ENCODE measurements at places on chromosomes 6 and 20.
A peak's percentile ranks its signal among the peaks of the same experiment; 100 is the strongest.

GRCh38 chr6:6407071-6407741 lies 86.7 kb upstream of the F13A1 start:
- DNase-seq = no peak

DNA sequence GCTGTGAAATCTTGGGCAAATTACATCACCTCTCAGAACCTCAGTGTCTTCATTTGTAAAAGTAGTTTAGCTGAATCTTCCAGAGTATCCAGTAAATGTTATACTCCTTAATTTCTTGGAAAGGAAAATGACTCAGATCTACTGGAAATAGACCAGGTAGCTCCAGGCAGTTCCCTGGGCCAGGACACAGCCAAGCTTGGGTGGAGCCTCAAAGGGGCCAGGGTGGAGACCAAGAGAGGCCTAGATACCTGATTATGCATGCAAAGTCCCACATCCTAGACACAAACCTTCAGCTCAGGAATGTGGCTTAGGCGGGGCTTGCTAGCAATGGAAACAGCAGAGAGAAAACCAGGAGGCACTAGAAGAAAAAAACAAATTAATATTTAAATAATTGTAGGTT lies 272.8 kb downstream of the MAFB start:
- DNase-seq = no peak

- no peak for DNase-seq
Observed at GRCh38 chr6:42860481-42860880, 18.9 kb upstream of the RPL7L1 start.

DNA sequence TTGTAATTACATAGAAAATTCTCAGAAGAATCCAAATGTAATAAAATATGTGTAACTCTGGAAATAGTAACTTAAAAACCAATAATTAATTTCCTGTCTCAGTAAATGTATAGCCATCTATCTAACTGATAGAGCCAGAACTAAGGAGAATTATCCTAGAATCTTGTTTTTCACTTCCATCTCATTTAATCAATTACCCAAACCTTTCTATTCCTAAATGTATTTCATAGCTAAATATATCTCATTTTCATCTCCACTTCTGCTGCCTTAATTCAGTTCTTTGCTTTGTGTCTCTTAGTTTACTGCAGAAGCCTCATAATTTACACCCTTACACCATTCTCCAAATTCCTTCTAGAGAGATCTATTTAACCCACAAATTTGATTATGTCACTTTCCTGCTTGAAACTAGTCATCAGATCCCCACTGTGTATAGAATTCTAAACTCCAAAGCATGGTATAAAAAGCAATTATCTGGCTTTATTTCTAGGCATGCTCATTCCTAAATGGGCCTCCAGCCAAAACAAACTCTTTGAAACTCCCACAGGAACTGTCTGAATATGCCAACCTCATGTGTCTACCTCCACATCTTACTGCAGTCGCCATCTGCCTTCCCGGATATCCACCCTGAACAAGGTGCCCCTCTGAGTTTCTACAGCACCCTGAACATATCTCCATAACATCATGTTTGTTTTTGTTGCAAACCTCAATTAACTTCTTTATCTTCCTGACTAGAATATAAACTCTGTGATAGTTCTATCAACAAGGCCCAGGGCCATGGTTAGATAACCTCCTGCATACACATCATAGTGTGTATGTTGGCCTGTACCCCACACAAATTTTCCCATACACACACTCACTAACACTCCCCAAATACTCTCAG lies 70.5 kb upstream of the ADTRP start:
- no peak for DNase-seq

DNA sequence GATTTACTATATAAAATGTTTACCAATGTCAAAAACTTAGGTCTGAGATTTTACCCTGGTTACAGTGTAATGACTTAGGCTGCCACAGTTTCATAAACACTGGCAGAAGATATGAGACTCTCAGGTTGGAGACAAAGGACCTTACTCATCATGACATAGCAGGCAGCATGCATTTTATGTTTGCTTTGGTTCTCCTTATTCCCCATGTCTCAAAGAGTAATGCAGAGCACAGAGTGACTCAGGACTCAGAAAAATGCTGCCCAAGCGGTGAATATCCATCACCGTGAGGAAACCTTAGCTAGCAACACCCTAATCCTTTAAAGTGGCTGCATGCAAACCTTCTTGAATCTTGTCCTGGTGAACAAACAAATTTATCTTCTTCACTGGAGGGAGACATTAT lies 112.1 kb upstream of the EYS start:
- no peak for DNase-seq

GRCh38 chr20:60132162-60132826 lies 174.1 kb downstream of the CDH26 start:
- no peak for DNase-seq

- no peak for DNase-seq
Observed at GRCh38 chr6:157557559-157557958, 176.6 kb downstream of the ZDHHC14 start.

DNA sequence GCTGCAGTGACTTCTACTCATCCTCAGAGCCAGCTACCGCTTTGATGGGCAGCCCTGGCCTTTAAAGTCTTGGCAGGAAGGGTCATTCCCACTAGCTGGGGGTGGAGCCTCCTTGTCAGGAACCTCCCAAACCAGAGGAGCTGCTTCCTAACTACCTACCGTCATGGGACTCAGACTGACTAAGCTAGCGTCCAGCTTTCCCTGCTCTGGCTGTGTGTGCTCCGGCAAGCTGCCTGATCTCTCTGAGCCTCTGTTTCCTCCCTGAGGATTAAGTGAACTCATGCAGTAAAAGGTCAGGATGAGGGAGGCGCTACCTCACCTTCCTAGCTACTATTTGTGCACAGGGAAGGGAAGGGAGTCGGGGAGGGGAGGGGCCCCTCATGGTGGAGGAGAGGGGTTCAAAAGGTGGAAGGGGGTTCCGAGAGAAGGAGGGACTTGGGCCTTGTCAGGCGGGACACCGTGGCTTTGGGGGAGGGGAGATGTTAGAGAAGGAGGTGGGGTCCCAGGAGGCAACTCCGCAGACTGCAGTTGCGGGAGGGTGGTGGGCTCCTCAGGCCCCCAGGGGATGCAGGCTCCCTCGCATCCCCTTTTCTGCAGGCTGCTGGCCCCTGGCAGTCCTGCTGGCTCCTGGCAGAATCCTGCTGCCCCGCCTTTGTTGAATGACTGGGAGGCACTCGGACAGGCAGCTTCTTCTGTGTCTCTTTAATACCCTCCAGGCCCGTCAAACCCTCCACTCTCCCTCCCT lies 9.8 kb downstream of the DUSP15 start:
- peak; percentile 68 for DNase-seq

GRCh38 chr20:33391722-33392415 lies 9.4 kb downstream of the CDK5RAP1 start:
- no peak for DNase-seq

DNA sequence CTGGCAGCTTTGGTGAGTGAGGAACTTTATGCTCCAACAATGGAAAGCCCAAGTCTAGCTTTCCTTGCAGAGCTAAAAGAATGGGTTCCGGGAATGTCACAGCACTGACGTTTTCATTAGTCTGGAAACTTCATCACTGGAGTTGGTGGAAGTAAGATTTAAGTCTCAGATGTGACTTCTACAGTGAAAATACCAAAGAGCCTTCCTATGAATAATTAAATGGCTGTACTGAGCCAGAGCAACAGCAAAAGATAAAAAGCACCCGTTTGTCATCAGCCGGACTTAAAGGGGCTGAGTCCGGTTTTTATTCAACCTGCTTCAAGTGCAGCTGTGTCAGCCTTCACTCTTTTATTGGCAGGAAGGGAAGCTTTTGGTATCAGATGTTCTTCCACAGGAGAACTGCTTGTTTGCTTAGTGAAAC lies 46.5 kb upstream of the SHLD1 start:
- DNase-seq = no peak

DNA sequence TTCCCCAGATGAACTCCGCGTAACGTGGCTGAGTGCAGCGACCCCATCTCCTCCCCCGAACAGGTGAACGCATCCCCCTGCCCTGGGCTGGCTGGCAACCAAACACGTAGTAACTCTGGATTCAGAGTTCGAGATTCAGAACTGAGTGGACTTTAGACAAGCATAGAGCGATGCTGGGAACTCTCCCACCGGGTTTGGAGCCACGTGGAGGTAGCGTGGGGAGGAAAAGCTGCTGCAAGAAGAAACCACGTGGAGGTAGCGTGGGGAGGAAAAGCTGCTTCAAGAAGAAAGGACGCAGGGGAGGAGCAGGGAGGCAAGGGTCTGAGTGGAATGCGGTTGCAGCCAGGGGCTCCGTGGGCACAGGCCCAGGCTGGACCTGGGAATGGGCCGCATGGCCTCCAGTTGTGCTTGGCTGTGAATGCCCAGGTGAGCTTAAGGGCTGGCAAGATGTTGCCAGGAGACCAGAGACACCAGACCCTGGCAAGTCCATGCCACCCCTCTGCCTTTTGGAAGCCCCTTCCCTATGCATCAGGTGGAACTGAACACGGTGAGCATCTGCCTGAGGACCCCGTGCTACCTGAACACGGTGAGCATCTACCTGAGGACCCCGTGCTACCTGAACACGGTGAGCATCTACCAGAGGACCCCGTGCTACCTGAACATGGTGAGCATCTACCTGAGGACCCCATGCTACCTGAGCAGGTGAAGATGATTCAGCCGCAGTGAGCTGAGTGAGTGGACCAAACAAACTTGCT lies 118.0 kb upstream of the FRMD1 start:
- no peak for DNase-seq

GRCh38 chr20:23643659-23644058 lies 5.9 kb upstream of the CST3 start:
- no peak for DNase-seq

- DNase-seq = peak; percentile 39
Observed at GRCh38 chr6:129863664-129864063, 2.5 kb upstream of the TMEM244 start.

- DNase-seq = no peak
Observed at GRCh38 chr6:11042750-11043377, 1.2 kb downstream of the ELOVL2 start.

DNA sequence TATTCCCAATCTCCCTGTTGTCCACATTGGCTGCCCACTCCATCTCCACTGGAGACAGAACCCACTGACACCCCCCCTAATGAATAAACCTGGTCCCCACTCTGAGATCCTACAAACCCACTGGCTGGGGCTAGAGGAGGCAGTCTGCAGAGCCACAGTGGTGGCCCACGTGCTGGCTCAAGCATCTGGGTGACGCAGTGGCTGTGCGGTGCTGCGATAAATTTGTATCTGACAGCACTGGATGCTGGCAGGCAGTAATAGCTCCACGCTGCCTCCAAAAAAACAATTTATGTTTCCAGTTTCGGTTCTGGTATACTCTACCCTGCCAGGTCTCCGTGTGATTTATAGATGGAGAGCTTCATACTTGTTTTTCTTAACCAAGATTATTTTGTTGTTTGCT lies 87.1 kb upstream of the SYNDIG1 start:
- DNase-seq = no peak

DNA sequence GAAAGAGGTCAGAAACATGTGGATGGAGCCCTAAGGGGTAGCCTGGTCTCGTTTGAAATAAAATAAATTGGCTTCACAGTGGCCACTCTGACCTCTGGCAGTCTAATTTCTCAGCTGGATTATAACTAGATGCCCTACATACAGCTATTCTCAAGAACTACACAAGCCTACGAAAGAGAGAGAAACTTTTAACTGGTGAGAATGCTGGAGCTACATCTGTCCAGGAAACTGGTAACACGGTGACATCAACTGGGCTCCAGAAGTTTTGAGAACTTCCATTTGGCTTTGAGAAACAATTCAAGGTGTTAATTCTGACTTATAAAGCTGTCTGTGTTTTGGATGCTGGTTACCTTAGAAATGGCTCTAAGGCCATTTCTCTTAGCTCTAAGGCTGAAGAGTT lies 187.3 kb upstream of the TENT5A start:
- no peak for DNase-seq

- peak; percentile 83 for DNase-seq
Observed at GRCh38 chr6:4155848-4156466, 20.6 kb upstream of the ECI2 start.

GRCh38 chr6:71476371-71476770 lies 187.8 kb downstream of the OGFRL1 start:
- no peak for DNase-seq

- no peak for DNase-seq
Observed at GRCh38 chr6:163731215-163732013, 316.9 kb downstream of the QKI start.

DNA sequence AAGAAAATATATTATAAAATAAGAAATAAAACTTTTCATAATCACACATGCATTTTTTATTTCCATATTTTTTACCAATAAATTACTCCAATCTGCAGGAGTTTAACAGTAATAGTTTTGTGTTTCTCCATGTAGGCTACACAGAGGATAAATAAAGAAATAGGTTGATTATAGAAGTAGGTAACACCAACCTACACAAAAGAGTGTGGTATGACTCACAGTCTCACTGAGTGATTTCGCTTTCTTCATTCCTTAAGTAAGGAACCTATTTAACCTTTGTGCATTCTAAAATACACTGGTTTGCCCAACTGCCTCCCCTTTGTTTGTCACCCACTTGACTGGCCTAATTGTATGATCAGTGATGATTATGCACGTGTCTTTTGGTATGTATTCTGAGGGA lies 244.2 kb upstream of the RIMS1 start:
- no peak for DNase-seq

- DNase-seq = peak; percentile 62
Observed at GRCh38 chr6:142886431-142887170, 58.4 kb downstream of the HIVEP2 start.

- DNase-seq = no peak
Observed at GRCh38 chr6:100670056-100670455, 205.3 kb upstream of the SIM1 start.

DNA sequence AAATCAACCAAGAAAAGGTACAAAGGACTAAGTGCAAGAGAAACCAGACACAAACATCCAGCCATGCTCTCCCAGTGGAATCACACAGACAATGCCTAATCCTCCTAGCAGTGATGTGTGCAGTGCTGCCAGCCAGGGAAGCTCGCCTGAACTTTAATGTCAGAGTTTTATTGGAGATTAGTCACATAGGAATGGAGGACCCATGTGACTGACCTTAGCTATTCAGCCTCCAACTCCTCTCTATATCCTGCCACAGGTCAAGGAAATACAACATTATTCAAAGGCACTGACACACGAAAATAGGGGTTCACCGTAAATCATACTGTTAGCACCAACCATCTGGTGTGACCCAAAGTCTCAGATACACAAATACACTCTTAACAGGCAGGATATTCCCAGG lies 684.6 kb downstream of the DOK5 start:
- peak; percentile 14 for DNase-seq

DNA sequence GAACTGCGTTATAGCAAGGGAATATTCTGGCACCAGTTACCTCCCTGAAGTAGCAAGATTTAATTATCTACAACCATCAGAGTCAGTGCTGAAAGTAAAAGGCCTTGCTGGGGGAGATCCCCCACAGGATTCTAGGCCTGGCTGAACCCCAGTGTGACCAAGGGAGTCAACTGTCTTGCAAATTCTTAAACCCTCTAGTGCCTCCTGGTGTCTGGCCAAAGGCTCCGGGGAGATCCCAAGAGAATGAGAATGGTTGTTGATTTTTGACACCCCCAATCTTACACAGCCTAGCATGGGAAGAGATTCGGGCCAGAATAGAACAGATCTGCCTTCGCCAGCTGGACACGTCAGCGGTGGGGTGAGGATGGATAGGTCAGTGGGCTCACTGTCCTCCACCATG lies 179.4 kb downstream of the ERMARD start:
- DNase-seq = peak; percentile 21

GRCh38 chr20:2991532-2991931 lies 51.9 kb upstream of the GNRH2 start:
- DNase-seq = no peak

All from ACHN (cell line).